ENCODE measurements at places on chromosomes 16 and 17. TPM values are rescaled to one million over a fixed set of nuclear protein-coding genes. Genes with fewer than 3 reads are reported as not detected.

Gene SLC38A10
- 149 TPM for total RNA-seq

Gene KRT38
- total RNA-seq: not detected

Gene CACNA1H
- total RNA-seq: 3.8 TPM

Gene TBC1D28
- not detected for total RNA-seq

Gene SALL1
- 0.22 TPM for total RNA-seq

Gene LHX1
- total RNA-seq: not detected

Gene HLF
- total RNA-seq: 38.8 TPM

Gene KRT33A
- not detected for total RNA-seq

Gene CSH2
- not detected for total RNA-seq

Gene HNF1B
- total RNA-seq: not detected

Gene CLTC
- total RNA-seq: 245 TPM

Gene FBXW10B
- not detected for total RNA-seq

Gene SEC14L5
- 29.0 TPM for total RNA-seq

Gene B3GNT9
- total RNA-seq: 17.0 TPM

Gene MAP1LC3B
- total RNA-seq: 68.6 TPM

Gene KRT39
- not detected for total RNA-seq

Gene RBL2
- total RNA-seq: 128 TPM

Gene PGP
- 20.8 TPM for total RNA-seq

Gene PDE6G
- total RNA-seq: not detected

Gene MYH2
- not detected for total RNA-seq

Gene WNT3
- total RNA-seq: 0.87 TPM

Gene CES3
- 1.3 TPM for total RNA-seq

Gene OR3A2
- not detected for total RNA-seq

Gene KCNH6
- not detected for total RNA-seq

Gene SPNS3
- not detected for total RNA-seq

Gene SLC47A1
- 12.6 TPM for total RNA-seq

Gene TMC8
- 18.3 TPM for total RNA-seq

Gene RAB37
- total RNA-seq: 0.87 TPM

Gene FADS6
- not detected for total RNA-seq

Gene CDH15
- 2.8 TPM for total RNA-seq

Gene BCKDK
- total RNA-seq: 46.9 TPM

Gene PYDC1
- total RNA-seq: not detected

Gene MYH13
- total RNA-seq: not detected

Gene NPIPA3
- not detected for total RNA-seq

Gene SEPTIN12
- total RNA-seq: not detected

Gene ABCC12
- total RNA-seq: not detected

Gene SPATA32
- total RNA-seq: not detected

Gene CCDC200
- total RNA-seq: not detected

Gene ARRB2
- 103 TPM for total RNA-seq

Gene OSGIN1
- total RNA-seq: 11.4 TPM

Gene PRAC1
- total RNA-seq: not detected

Gene GNG13
- total RNA-seq: not detected

Gene TSPAN10
- total RNA-seq: not detected

Gene CNGB1
- total RNA-seq: not detected

Gene ESRP2
- total RNA-seq: 0.42 TPM

Gene STX1B
- total RNA-seq: 6.1 TPM

Gene EMC8
- total RNA-seq: 34.5 TPM

Gene CSH1
- not detected for total RNA-seq

Gene ZDHHC1
- total RNA-seq: 32.9 TPM

Data from tibial nerve (tissue), 4 donors.